ENCODE measurements at places on chromosomes 4 and X.

- DNase-seq: no peak
These were observed 32.5 kb downstream of the FGFBP1 start for GRCh38 chr4:15906020-15906443.

DNA sequence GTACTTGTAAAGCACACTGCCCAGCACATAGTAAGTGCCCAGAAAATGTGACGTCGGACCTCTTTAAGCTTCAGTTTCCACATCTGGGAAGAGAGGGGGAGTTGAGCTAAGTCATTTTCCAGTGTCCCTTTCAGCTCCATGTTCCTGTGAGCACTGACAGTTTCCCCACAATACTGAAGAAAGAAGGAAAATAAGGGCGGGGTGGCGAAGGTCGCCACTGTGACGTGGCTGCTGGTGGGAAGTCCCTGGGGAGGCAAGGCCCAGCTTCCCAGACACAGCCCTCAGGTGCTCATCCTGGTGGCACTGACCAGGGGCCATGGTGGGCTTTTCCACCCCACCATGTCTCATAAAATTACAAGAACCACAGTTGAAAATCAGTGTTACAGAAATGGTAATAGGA, 121.8 kb downstream of the PTTG2 start:
- DNase-seq: no peak

DNA sequence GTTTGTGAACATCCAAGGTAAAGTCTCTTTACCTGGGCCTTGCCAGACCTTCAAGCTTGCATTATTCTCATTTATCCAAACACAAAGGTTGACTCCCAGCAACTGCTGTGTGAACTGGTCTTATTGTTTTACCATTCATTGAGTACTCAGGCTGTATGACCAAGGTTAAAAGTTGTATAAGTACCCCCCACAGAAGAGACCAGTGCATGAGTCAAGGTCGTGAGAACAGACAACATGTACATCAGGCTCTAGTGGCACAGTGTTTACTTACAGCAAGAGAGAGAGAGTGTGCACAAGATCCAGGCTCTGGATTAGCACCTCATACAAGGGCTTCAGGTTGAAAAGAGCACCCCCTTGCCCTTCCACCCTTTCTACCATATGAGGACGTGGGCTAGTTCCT, 77.4 kb upstream of the EFNB1 start:
- DNase-seq: no peak

- DNase-seq: no peak
These were observed 87.0 kb upstream of the RAPGEF2 start for GRCh38 chr4:159015841-159016240.

- DNase-seq: no peak
These were observed 12.8 kb downstream of the PJA1 start for GRCh38 chrX:69152417-69152841.

GRCh38 chr4:26083987-26084386, 170.0 kb downstream of the SMIM20 start:
- DNase-seq: no peak

- DNase-seq: no peak
These were observed 74.0 kb downstream of the GALNT7 start for GRCh38 chr4:173242466-173243250.

DNA sequence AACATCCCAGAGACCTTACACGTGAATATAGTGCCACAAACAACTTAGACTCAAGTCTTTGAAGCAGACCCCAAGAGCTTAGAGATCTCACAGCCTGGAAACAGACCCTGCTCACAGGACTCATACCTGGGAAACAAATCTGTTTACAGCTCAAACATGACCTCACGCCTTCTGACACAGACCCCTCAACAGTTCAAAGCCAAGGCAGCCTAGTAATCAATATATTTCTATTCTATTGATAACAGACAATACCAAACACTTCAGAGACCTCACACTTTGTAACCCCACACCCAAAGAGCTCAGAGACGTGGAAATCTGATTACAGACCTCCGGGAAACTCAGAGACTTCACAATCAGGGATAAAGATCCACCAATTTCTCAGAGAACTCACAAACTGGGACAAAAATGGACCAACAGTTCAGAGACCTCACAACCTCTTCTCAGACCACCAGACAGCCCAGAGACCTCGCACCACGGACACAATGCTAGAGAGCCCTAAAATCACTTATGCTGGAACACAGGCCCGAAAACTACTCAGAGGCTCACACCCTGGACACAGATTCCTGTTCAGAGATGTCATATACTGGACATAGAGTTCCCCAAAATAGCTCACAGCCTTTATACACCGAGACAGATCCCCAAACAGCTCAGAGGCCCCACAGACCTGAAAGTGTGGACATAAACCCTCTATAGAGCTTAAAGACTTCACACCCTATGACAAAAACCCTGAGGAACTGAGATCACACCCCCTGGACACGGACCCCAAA, 14.8 kb downstream of the SUV39H1 start:
- no peak for DNase-seq

DNA sequence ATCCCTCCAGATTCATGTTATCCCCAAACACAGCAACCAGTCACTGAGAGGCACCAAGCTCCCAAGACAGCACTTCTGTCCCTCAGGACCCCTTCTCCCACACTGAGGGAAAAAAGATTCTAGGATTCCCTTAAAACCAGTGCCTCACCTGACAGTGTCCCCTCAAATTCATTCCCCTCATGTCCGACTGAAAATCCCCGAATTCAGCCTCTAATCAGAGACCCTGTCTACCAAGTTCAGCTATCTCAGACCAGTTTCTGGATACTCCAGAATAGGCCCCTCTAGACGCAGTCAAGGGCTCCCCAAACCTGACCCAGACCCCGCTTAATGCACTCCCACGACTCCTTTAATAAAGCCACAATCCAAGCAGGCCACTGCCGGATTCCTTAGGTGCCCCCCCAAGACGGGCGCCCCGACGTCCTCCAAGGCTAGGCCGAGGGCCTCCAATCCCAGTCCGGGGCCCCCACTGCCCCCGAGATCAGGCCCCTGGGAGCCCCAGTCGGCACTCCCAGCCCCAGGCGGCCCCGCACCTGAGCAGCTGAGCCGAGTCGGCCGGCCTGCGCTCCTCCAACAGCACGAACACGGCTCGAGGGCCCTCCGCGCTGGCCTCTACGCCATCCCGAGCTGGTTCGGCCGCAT, 457 bp downstream of the TFE3 start:
- no peak for DNase-seq

- no peak for DNase-seq
These were observed 66.2 kb downstream of the EGF start for GRCh38 chr4:109978704-109979454.

DNA sequence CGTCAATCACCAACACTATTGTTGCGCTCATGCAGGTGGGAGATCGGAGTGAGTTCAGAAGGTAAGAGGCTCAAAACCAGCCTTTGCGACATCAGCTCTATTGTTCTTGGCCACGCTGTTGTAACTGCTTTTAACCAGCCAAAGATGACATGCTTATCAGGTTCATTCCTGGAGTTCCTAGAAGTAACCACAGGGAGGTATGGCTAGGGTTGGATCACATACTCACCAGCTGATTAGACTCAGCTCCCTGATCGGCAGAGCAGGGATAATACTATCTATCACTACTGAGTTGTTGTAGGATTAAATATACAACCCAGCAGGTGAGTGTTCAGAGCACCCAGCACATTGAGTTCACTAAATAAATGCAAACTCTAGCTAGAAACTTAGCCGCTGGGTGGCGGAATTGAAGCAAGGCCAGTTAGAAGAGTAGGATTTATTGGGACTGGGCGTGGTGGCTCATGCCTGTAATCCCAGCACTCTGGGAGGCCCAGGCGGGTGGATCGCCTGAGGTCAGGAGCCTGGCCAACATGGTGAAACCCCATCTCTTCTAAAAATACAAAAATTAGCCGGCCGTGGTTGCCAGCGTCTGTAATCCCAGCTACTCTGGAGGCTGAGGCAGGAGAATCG, 12.4 kb downstream of the SLC34A2 start:
- no peak for DNase-seq

DNA sequence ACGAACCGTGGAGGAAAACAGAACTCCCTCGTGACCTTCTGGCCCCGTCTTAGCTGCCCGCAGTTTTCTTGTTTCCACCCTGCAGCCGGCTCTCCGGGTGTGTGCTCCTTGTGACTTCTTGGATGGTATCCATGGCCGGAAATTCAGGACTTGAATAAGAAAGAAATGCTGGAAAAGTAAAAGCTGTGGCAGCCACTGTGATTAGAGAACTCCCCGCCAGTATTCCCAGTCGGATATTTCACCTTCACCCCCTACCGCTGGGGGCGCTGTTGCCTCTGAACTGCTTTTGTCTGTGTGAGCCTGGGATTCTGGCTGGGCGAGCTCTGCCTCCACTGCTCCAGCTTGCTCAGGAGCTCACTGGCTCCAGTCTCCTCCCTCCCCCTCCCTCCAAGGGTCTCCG, 41.5 kb upstream of the CYP4V2 start:
- no peak for DNase-seq

- DNase-seq: no peak
These were observed 134.2 kb downstream of the SHROOM3 start for GRCh38 chr4:76569225-76569624.

GRCh38 chr4:106380179-106380578, 11.6 kb upstream of the GIMD1 start:
- no peak for DNase-seq

GRCh38 chr4:675980-676870, 1.9 kb downstream of the MYL5 start:
- DNase-seq: no peak

DNA sequence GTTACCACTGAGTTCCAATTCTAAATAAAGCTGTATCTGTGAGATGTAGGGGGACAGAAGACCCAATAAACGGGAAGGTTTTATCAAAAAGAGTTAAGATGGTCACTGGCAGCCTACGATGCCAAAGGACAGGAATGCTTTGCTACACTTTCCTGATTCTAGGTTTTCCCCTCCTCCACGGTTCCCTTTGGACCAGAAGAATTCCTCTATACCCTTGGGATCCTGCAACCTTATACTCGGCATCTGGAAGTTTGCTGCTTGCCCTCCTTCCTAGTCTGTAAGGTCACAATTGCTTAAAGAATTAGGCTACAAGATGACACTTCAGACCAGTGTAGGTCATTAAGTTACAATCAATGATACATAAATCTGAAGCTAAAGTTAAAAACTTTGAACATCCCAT, 64.3 kb downstream of the SCML2 start:
- DNase-seq: no peak

- no peak for DNase-seq
These were observed 66.7 kb upstream of the DHX15 start for GRCh38 chr4:24650849-24651640.

DNA sequence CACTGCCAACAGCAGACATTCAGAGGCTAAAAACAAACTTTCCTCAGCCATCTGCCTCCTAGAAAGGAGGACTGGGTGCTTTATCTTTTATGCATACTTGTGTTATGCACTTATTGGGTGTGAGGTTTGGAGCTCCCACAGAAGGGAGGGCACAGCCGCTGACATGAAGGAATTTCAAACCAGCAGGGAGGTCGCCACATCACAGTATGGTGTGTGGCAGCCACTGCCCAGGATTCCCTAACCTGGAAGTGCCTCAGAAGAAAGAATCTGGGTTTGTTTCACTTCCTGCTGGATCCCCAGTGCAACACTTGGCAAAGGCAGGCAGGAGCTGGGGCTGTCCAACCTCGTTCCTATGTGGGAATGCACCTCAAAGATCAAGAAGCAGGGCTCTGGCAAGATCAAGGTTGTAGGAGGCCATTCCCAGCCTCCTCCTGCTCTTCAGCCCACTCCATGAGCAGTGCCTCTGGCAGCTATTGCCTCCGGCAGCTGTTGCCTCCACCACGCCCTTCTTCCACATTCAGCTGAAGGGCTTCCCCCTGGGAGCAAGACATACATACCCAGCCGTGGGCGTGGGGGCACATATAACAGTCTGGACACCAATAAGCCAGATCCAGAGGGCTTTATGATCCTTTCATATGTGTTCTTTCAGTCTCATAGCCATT, 109.0 kb upstream of the MAMLD1 start:
- no peak for DNase-seq

DNA sequence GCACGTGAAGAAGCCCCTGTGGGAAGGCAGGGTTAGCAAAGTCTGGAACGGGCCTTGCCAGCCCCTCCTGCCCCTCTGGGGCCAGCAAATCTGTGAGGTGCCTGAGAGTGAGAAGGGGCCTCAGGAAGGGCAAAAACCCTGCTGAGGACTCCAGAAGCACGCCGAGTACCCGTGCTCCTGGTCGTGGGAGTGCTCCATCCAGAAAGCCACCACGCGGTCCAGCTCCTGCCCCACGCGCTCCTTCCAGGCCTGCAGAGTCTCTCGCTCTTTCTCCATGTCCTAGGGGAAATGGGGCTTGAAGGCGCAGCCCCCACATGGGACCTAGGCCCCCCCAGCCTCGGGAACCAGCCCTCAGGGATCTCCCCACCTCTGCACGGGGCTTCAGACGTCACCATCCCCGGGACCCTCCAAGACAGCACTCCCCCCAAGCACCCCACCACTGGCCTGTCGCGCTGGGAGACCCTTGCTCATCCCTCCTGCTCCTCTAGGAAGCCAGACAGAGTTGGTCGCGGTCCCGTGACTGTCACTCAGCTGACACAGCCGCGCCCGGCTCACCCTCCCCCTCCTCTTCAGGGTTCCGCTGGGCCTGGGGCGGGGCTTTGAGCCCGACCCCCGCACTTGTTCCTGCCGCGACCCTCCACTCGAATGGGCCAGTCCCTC, at the start of gene RENBP:
RENBP (minus strand) TSS at position 504 of the 660 bp plus-strand sequence; CDS start at position 471, 33 bp downstream.
- DNase-seq: no peak

DNA sequence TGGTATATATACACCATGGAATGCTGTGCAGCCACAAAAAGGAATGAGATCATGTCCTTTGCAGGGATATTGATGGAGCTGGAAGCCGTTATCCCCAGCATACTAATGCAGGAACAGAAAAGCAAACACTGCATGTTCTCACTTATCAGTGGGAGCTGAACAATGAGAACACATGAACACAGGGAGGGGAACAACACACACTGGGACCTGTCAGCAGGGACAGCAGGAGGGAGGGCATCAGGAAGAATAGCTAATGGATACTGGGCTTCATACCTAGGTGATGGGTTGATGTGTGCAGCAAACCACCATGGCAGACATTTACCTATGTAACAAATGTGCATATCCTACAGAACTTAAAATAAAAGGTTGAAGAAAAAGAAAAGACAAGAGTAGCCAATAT, 81.1 kb upstream of the ADAD1 start:
- no peak for DNase-seq

GRCh38 chr4:185880571-185880970, 68.6 kb upstream of the SORBS2 start:
- DNase-seq: no peak

DNA sequence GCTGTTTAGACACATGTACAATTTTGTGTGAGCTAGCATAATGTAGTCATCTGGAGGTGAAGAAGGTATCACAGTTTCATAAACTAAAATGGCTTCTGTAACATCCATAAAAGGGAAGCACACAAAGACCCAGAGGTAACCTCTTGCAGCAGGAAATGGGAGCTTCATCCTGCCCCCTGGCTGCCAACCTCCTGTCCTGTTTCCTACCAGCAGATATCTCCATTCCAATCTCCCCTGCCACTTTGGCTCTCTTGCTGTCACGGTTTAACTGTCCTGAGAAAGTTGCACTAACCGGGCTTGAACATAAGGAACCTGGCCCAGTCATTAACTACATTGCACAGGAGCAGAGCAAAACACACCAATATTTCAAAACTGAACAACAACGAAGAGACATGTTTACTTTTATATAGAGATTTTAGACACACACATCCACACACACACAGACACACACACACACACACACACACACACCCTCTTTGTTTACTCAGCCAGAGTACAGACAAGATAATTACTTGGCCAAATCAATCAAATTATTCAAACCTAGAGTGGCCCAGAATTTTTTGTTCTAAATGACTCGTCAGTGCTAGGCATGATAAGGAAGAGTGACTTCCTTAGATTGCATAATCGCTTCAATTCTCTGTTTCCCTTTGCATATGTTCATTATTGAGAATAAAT, 24.2 kb downstream of the MID2 start:
- no peak for DNase-seq

- no peak for DNase-seq
These were observed 41.7 kb upstream of the CITED1 start for GRCh38 chrX:72347366-72347765.

Measured in stimulated activated CD4-positive, alpha-beta T cell treated with anti-CD3 and anti-CD28 coated beads, TNF-alpha, amount 100 ng/mL, for 24 hours (primary cell).